H9 (cell line): ENCODE measurements at places on chromosomes 3 and 15. TPM values are rescaled to one million over a fixed set of nuclear protein-coding genes. Genes with fewer than 3 reads are reported as not detected.

The MORC1 gene
- not detected in 2 replicates for total RNA-seq

The CD86 gene
- not detected in 2 replicates for total RNA-seq

The SEC62 gene
- 90.3 and 98.7 TPM in 2 replicates for total RNA-seq

The MAGEL2 gene
- total RNA-seq, result 9.2 and 9.7 TPM in 2 replicates

The SPRED1 gene
- 41.0 and 42.1 TPM in 2 replicates for total RNA-seq

The ZNF502 gene
- not detected in 2 replicates for total RNA-seq

The ZBTB38 gene
- 12.7 and 14.6 TPM in 2 replicates for total RNA-seq

The SPESP1 gene
- total RNA-seq, result not detected in 2 replicates

The KATNBL1 gene
- 43.5 and 46.8 TPM in 2 replicates for total RNA-seq

The FBXO40 gene
- total RNA-seq, result 0.04 and 0.15 TPM in 2 replicates

The TMEM39A gene
- 40.4 and 45.0 TPM in 2 replicates for total RNA-seq

The SYNM gene
- total RNA-seq, result 1.8 and 1.9 TPM in 2 replicates

The FHIT gene
- 3.0 and 4.0 TPM in 2 replicates for total RNA-seq

The SLC22A14 gene
- not detected in 2 replicates for total RNA-seq
